ENCODE measurements at places on chromosomes 12 and 14.

- DNase-seq = no peak
Measured at GRCh38 chr12:10891937-10892336, 7.9 kb upstream of the PRH1 start.

- DNase-seq = no peak
Measured at GRCh38 chr12:89334548-89335169, 17.6 kb downstream of the DUSP6 start.

GRCh38 chr12:62725781-62726180 is 209.2 kb downstream of the PPM1H start:
- DNase-seq = no peak

DNA sequence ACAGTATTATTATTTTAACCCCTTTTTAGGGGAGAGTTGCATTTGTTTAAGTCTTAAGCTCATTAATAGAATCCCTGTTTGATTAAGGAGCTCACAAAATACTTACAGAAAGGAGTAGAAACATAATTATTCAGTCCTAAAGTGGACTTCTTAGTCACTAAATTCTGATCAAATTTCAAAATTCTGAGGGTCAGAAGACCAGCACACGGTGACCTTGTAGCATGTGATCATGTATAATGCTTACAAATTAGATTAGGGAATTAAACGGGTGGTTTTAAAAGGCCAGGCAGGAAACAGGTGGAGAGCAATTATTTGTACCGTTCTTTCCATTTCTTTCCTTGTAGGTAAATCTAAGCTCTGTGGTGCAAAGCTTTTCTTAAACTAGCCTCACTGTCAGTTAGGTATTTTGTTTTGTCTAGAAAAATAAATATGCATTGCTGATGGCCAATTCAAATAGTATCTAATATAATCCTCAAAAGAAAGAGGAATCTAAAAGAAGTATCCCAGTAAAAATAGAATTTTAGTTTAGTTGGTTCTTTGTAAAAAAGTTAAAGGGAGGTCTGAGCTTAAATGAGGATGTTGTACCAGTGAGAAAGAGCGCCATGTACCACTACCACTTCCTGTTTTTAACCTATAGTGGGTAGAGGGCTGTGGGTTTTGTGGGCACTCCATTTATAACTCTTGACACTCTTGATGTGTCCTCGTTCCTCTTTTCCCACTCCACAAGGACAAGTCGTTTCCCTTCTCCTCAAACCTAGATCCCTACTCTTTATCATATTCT is 51.1 kb downstream of the SLC38A1 start:
- no peak for DNase-seq

- DNase-seq = no peak
Measured at GRCh38 chr14:36835128-36835527, 173.5 kb downstream of the PAX9 start.

DNA sequence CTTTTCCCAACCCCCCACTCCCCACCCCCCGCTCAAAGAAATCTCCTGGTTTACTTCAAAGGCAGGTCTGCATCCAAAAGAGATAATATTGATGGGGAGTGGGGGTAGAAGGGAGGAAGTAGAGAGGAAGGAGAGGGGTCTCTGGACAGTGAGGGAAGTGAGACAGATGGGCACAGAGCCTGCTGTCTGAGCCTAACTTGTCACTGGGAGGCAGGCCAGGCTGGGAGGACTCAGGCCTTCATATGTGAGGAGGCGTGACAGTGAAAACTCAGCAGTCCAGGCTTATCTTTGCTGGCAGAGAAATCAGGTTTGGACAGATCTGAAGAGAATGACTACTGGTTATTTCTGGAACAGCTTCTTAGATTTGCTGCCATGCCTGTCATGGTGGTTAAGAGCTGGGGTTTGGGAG is 192.3 kb downstream of the NUAK1 start:
- DNase-seq = no peak

- DNase-seq = no peak
Measured at GRCh38 chr12:32868885-32869284, 27.7 kb downstream of the PKP2 start.

DNA sequence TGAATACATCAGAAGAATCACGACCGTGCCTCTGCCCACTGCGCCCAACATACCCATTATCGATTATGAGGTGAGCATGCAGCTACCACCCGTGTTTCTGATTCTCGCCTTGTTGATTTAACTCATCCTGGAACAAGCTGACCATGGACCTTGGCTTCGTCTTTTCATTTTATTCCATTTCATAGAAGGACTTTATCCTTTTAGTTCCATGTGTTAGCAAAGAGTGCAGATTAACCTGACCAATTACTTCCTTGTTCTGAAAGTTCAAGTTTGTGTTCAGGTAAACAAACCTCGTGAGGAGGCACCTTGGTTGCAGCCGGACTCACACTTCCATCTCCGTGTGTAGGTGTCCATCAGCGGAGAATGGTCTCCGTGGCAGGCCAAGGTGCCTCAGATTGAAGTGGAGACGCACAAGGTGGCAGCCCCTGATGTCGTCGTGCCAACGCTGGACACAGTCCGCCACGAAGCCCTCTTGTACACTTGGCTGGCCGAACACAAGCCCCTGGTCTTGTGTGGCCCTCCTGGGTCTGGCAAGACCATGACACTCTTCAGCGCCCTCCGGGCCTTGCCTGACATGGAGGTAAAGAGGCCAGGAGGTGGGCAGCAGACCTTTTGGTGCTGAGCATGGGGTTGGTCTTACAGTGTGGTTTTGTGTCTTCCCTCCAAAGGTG is 52.2 kb downstream of the DYNC1H1 start:
- DNase-seq = no peak

DNA sequence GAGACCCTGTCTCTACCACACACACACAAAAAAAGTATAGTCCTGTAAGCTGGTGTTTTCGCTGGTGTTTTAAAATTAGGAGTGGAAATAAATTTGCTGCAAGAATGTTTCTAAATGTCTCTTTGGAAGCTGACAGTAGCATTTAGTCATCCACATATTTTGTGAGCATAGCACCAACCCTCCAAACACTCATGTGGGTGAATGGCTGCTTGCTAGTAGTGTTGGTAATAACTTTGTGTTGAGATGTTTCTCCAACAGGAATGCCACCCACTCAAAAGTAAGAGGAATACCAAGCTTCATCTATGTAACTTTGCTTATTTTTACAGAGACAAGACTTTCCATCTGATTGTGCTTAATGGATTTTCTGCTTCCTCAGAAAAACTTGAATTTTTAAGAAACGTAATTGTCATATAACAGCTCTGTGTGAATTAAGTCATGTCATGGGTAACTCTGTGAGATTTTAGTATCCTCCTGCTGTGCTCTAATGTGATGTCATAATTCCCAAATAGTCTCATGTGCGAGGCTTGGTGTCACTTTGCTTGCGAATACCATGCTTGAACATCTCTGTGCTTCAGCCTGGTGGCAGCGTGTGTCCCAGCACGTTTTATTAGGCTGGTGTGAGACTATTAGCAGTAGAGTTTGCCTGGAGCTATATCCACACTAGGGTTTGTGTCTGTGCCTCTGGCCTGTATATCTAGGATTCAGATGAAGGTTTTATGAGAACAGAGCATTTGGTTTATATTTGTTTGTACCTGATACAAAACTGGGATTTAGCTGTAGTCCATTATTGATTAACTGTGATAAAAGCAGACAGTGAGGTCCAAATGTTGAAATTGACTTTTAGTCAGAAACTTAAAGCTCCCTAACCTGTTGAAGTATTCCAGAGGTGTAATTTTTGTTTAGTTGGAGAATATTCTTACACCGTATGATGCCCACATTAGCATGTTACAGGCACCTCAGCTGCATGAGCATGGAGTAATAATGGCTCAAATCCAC is 80.5 kb downstream of the FBXW8 start:
- DNase-seq = no peak

DNA sequence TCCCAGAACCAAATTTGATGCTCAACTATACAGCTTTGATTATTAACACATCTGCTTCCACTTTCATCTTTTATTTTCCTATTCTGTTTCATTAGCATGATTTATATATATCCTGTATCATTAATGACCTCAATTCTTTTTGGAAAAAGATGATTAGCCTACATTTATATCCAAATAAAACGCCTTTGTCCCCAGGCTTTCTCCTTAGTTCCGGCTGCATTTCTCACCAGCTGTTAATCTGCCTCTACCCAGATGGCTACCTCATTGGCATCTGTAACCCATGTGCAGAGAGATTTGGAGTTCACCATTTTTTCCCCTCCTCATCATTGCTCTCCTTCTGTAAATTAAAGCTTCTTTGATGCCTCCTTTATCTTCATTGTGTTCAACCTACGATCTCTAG is 336.8 kb upstream of the RGS6 start:
- DNase-seq = no peak

GRCh38 chr12:119147847-119148448 is 30.8 kb upstream of the HSPB8 start:
- no peak for DNase-seq

- DNase-seq = no peak
Measured at GRCh38 chr14:29459531-29459930, 468.1 kb downstream of the PRKD1 start.

GRCh38 chr12:40271981-40272664 is 47.3 kb downstream of the LRRK2 start:
- DNase-seq = no peak

DNA sequence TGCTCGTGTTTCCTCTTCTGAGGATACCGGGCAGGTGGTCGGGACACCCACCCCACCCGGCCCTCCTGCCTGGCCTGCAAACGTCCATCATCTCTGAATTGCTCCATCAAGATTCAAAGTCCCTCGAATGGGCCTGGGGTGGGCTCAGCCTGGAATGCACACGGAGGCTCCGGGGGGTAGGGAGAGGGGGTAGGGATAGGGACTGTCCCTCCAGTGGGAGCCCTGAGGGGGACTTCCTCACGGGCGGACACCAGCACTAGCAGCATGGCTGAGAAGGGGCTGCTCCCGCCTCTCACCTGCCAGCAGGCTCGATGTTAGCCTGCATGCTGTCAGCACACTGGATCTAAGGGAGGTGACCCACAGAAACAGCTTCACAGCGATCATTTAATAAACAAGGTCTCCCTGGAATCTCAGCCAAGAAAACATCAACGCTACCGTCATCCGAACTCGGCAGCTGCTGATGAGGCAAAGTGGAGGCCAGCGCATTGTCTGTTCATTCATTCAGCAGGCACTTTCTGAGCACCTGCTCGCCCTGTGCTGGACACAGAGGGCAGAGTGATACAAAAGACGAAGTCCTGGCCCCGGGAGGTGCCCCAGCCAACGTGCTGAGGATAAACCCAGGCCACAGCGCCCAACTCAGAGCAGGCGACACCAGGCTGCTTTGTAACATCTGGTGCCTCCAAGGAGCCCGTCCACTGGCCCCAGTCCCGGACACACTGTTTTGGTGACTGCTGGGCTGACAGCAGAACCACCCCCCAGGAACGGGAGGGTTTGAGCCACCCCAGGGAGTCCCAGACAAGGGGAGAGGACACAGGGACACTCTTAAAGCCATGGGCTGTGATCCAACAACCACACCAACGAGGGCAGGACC is 6.3 kb downstream of the TMEM179 start:
- DNase-seq = peak; percentile 61

DNA sequence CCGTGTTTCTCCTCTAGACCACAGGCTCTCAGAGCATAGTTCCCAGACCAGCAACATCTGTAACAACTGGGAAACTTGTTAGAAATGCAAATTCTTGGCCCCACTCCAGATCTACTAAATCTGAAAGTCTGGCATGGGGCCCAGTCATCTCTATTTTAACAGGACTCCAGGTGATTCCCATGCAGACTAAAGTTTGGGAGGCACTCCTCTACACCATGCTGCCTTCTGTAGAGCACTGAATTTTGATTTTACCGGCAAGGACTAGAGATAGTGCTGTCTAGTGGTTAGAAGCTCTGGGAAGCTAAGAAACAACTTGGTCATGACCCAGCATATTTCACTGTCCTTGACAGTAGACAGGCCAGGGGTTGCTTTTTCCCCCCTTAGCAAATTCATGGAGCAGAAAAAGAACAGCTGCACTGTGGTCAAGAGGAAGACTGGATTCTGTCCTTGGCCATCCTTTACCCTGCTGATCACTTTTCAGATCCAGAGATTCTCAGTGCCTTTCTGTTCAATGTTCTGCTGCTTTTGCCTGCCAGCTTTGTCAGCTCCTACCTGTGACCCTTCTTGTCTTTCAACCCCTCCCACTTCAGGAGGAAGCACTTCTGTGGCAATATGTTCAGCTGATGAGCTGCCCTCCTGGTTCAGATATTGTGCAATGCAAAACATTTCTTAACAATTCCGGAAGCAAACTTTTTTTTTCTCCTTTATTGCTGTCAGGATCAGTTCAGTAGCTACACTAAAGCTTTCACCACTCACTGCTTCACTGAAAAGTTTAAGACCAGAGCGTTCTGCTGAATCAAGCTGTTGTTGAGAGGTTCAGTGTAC is 133.8 kb upstream of the NUDT4 start:
- no peak for DNase-seq

GRCh38 chr14:35341751-35342488 is 49.7 kb downstream of the PSMA6 start:
- DNase-seq = peak; percentile 97

Measured in upper lobe of right lung (tissue), 1 donor.